ENCODE measurements at places on chromosomes 11 and 22.

- DNase-seq = no peak
Observed at GRCh38 chr22:49332691-49333090, 495.0 kb downstream of the BRD1 start.

- DNase-seq = no peak
Observed at GRCh38 chr11:104432526-104432925, 268.6 kb upstream of the PDGFD start.

GRCh38 chr22:34161431-34162123, 241.3 kb upstream of the LARGE1 start:
- no peak for DNase-seq

DNA sequence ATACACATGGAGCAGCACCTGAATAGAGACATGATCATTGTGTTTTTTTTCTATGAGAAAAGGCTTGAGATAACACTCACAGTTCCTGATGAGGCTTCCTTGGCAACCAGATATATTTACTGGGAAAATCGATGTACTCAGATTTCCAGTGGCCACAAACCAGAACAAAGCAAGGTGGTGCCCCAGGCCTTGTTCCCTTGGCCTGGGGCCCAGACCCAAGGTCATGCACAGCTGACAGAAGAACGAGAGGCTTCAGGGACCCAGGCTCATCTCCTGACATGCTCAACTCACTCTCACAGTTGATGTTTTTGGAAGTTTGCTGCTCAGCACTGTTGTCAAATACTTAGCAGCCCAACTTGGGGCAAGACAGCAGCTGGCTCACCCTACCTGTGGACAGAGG, 281.8 kb downstream of the NTM start:
- no peak for DNase-seq

GRCh38 chr11:3121416-3121815, 43.7 kb downstream of the OSBPL5 start:
- no peak for DNase-seq

DNA sequence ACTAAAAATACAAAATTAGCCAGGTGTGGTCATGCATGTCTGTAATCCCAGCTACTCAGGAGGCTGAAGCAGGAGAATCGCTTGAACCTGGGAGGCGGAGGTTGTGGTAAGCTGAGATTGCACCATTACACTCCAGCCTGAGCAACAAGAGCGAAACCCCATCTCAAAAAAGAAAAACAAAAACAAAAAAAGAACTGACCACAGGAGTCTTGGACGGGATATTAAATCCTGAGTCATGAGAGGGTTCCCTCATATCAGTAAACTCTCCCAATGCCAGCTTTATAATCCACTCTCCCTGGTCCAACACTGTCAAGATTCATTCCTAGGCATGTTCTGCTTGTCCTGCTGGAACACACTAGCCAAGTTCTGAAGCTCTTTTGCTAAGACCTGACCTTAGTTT, 61.5 kb upstream of the EP300 start:
- DNase-seq = no peak

DNA sequence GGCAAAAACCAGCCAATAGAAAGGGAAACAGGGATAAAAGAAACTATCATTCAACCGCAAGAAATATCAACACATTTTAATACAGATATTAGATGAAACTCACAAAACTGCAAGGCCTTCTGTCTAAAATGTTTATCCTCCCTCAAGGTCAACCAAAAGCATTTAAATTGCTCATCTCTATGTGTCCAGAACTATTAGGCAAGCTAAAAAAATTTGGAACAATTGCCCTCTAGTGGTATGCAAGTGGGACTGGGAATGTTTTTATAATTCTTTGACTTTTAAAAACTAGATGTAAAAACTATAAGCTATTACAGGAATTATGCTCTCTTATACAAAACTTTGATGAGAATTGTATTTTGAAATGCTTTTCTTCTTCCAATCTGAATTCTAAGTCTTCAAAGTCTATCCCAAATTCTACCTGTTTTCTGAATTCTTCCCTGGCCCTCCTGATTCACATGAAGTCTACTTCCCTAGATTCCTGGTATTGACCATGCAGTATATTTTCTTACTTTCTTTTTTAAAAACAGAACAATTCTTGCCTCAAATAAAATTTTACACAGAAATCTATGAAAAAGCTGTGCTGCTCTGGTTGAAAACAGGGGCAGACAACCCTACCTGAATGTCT, 4.9 kb downstream of the CWC15 start:
- no peak for DNase-seq

DNA sequence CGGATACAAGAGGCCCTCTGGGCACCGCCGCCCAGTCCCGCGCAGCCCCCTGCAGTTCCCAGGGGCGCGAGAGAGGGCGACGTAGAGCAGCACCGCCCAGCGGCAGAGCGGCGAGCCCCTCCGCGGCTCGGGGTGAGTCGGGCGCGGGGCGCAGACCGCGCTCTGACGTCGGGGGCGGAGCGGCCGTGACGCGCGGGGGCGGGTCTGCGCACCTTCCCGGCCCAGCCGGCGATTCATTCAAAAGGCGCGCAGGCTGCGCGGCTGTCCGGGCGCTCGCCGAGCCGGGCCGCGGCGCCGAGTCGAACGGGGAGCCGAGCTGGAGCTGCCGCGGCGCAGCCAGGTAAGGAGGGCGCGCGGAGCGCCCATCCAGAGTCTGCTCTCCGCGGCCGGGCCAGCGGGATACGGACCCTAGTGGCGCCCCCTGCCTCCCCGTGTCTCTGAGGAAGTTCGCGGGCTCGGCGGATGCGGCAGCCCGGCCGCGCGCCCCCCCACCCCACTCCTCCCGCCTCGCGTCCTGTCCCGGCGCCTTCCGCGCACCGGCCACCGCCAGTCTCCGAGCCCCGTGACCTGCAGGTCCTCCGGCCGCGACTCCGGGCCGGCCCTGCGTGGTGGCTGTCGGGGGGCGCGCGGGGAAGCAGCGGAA, at the start of gene RELT:
TSS of gene RELT (plus strand) at position 240 of the 643 bp plus-strand sequence. CDS start 12,738 bp downstream, outside the sequence.
- peak; percentile 87 for DNase-seq

- DNase-seq = no peak
Observed at GRCh38 chr11:47991266-47991830, 11.0 kb downstream of the PTPRJ start.

DNA sequence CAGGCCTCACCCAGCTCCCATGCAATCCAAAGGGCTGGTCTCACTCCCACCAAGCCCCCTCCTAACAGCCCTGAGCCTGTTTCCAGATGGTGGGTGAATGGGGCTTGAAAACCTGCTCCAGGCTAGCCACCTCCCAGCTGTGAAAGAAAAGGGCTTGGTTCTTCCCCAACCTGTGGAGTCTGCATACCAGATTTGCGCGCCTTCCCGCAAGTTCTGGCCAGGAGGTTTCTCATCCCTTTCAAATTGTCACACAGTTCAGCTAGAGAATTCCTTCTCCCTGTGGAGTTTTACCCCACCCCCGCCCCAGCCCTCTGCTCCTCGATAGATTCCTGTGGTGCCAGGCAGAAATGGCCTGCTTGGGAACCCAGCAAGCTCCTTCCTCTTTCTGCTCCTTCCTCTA, 734.6 kb upstream of the FAT3 start:
- no peak for DNase-seq
